ENCODE measurements at places on chromosomes 5 and 9.

- DNase-seq: no peak
Measured at GRCh38 chr5:135429301-135430134, 17.6 kb downstream of the DCANP1 start.

DNA sequence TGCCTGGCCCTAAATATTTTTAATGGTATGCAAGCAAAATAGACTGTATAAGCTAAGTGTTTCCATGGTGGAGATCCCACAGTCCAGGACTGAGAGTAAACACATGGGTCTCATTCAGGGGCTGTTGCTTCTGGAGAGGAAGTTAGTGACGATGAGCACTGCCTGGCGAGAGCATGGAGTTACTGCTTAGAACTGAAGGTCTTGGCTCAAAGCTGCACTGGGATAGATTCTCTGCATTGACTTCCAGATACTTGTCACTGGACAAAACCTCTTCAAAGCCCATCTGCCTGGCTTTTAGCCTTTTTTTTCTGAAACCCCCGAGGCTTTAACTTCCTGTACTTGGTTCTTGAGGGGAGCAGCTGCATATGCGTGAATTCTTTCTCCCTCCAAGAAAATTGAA is 39.2 kb downstream of the GPR107 start:
- DNase-seq: no peak

DNA sequence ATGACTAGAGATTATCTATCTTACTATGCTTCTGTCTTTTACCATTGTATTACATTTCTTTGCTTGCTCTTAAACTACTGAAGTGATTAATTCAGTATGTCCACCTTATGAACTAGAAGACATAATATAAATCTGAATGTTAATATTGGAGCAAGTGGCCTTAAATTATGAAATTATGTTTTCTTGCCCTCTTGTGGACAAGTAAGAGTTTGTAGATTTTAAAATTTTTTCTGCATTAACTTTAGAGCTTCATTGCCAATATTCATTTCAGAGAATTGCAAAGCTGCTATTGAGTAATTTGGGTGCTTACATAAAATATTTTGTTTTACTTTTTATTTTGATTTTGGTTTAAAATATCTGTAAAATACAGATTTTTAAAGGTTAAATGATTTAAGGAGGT is 55.3 kb downstream of the RANBP17 start:
- DNase-seq: no peak

- peak; percentile 15 for DNase-seq
Measured at GRCh38 chr5:50711280-50711679, 44.8 kb downstream of the PARP8 start.

DNA sequence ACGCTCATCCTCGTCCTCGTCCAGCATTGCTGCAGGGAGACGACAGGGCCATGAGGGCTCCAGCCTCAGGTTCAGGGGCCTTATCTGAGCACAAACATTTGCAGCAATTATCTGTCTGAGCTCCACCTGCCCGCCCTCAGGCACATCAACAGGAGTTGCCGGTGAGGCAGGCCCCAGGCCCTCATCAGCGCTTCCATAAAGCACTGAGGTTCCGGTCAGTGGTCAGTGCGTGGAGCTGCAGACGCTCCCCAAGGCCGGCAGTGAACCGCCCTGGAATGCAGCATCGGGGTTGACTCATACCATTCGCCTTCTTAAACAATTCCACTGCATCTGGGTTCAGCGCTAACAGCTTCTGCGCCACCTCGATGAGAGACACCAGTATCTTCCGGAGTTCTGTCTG is 15.2 kb downstream of the UBAC1 start:
- DNase-seq: no peak

GRCh38 chr9:84750152-84750865 is 80.8 kb downstream of the NTRK2 start:
- DNase-seq: no peak

DNA sequence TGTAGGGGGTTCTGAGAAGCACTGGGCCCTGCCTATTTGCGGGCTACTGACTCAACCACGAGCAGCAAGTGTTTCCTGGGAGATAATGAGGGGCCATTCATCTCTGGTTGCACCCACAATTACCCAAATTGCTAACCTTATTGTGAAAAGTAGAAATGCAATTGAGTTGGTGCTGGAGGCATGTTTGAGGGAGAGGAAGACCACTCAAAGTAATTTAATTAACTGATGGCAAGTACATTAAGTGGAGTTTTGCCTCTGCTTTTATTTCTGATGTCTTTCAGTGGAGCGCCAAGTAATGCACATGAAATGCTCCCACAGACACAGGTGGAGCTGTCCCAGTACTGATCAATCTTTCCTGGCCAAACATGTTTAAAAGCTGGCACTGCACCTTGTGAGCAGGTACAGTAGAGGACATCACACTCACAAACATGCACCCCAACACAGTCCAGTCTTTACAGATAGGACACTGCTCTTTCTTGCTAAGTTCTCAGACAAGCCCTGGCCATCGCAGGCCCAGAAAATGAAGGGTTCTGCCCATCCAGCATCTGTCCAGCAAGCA is 195.4 kb downstream of the HSPA4 start:
- no peak for DNase-seq

GRCh38 chr9:113954591-113954990 is 78.5 kb downstream of the ZNF618 start:
- no peak for DNase-seq

GRCh38 chr9:36136894-36137391 is 410 bp downstream of the GLIPR2 start:
- no peak for DNase-seq

GRCh38 chr9:114769624-114770023 is 36.2 kb downstream of the TNFSF15 start:
- DNase-seq: no peak

DNA sequence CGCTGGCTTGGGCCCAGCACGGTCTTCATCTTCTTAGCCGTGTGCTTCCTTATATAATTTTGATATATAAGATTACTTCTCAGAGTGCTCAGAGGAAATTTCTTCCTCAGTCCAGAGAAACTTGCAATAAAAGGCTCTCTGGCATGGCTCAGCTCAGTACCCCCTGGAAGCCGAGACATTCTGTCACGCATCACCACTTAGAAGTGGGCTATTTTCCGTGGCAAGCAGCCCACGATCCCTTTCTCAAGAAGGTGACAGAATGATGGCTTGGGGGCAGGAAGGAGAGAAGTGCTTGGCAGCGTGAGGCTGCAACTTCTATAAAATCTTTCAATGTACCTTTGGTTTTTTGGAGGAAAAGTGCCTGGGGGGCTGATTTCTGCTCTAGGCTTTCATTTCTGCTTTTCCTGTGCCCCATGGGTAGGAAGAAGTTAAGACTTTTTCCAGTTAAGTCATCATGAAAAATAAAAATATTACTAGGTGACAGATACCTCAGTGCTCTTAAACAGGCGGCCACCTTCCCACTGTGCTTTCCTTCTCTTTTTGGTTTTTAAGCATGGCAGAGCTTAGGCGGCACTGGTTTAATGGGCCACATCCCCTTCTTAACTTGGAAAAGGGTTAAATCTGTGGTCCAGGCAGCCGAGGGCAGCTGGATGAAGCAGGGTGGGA is 104.6 kb downstream of the MVB12B start:
- no peak for DNase-seq

DNA sequence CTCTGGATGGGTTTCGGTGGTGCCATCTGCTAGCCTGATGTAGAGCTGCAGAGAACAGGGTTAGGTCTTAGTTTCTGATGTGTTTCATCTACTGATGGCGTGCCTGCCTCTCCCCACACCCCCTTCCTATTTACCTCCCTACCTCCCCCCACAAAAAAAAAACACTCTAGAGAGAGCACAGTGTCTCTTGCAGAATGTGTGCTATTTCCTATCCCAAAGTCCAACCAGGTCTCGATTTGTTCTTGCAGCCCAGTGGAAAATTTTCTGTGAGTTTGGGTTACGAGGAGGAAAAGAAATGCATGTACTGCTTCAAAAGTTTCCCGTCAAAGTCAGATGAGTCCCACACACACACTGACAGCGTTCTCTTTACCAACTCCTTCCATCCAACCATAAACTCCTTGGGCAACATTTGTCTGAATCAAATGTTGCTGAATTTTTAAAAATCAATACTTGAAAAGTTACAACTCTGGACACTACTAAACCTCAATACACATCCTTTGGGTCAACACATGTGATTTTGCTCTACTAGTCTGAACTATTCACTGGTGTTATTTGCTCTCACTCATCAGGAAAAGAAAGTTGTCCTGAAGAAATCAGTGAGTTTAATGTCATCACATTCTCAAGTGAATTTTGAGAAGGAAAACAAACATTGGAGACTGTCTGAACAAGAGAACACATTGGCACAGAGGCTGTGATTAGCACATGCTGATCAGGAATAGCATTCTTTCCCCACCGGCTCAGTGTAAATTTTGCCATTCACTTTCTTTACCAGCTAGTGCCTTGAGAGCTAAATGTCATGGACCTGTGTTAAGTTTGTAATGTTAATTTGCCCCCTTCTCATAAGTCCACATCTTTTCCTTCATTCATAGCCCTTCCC is 84.1 kb downstream of the MAMDC2 start:
- DNase-seq: no peak

GRCh38 chr5:148406406-148406805 is 22.6 kb downstream of the FBXO38 start:
- no peak for DNase-seq

DNA sequence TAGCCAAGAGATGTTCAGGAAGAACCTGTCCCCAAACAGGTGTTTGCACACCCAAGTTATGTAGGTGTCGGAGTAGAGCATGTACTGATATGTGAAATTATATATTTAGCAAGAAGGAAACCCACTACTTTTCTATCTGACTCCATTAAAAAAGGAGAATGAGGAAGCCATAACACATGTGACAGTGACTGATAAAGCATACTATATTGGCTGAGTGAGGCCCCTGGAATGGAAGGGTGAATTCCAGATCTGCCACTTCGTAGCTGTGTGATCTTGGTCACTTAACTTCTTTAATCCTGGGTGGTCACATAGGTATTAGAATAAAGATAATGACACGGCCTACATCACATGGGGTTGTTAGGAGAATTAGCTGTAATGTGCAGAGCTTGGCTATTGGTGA is 116.0 kb upstream of the MAN2A1 start:
- no peak for DNase-seq

DNA sequence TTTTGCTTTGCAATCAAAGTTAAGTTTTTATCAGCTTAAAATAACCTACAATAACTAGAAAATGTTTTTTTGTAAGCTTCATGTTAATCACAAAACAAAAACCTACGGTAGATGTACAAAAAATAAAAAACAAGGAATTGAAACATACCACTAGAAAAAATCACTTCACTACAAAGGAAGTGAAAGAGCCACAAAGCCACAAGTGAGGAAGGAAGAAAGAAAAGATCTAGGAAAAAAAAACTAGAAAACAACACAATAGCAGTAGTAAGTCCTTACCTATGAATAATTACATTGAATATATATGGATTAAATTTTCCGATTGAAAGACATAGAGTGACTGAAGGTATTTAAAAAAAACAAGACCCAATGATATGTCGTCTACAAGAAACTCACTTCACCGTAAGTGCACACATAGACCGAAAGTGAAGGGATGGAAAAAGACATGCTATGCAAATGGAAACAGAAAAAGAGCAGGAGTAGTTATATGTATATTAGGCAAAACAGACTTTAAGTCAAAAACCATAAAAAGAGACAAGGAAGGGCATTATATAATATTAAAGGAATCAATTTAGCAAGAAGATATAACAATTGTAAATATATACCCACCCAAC is 13.4 kb upstream of the ZDHHC21 start:
- no peak for DNase-seq

DNA sequence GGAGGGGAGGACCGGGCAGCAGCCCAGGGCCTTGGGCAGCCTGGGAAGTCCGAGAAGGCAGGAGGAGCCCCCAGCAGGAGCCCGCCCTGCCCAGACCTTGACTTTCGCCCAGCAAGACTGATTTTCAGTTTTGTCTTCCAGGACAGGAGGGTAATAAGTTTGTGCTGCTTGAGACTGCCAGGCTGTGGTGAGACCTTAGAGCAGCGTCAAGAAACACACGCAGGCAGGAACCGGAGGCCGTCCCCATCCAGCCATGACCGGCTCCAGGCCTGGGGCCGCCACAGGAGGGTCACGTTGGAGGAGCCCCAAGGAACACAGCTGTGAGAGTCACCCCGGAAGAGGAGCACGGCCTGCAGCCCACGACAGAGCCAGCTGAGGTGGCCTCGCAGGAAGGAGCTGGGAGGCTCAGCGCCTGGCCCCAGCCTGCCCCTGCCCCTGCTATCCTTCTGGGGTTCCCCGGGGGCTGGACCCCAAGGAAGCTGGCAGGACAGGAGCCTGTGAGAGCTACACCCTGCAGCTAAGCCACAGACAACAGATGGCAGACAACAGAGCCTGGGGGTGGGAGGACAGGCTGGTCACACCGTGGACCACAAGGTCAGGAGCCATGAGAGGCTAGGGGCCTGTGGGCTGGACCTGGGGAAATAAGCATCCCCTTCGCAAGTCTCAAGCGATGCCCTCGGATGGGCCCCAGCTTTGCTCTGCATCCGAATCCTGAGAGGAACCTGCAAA is 126.0 kb upstream of the FAM120A start:
- no peak for DNase-seq

DNA sequence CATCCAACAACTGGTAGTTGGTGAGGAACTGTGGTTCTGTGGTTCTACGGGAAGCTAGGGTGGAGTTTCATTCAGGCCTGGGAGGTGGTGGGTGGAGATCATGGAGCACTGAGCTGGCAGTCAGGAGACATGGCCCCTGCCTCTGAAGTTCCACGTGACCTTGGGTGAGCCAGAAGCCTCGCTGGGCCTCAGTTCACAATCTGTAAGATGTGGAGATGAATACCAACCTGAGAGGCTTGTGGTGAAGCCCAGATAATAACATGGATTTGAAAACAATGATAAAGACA is 177.9 kb downstream of the MACROH2A1 start:
- no peak for DNase-seq

GRCh38 chr9:135105211-135105745 is 17.8 kb downstream of the OLFM1 start:
- DNase-seq: no peak

DNA sequence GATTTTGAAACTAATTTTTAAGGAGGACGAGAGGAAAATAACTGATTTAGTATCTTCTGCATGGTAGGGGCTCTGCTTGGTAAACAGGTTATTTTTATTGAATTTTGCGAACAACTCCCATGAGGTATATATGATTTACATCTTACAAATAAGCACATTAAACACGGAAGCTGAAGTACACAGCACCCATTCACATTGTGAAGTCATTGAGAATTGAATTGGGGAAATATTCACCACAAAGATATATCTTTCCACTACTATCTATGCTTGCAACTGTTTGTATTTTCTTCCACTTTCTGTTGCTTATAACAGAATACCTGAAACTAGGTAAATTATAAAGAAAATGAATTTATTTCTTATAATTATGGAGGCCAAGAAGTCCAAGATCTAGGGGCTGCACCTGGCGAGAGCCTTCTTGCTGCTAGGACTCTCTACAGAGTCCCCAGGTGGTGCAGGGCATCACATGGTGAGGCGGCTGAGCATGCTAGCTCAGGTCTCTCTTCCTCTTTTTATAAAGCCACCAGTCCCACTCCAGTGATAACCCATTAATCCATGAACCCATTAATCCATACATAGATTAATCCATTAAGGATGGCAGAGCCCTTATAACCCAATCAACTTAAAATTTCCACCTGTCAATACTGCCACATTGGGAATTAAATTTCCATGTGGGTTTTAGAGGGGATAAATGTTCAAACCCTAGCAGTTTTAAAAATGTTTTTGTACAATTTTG is 79.0 kb upstream of the ZNF608 start:
- no peak for DNase-seq

Measured in activated T-cell treated with anti-CD3 and anti-CD28 coated beads for 1 hour (primary cell).